ENCODE measurements at places on chromosomes 3 and 15.

DNA sequence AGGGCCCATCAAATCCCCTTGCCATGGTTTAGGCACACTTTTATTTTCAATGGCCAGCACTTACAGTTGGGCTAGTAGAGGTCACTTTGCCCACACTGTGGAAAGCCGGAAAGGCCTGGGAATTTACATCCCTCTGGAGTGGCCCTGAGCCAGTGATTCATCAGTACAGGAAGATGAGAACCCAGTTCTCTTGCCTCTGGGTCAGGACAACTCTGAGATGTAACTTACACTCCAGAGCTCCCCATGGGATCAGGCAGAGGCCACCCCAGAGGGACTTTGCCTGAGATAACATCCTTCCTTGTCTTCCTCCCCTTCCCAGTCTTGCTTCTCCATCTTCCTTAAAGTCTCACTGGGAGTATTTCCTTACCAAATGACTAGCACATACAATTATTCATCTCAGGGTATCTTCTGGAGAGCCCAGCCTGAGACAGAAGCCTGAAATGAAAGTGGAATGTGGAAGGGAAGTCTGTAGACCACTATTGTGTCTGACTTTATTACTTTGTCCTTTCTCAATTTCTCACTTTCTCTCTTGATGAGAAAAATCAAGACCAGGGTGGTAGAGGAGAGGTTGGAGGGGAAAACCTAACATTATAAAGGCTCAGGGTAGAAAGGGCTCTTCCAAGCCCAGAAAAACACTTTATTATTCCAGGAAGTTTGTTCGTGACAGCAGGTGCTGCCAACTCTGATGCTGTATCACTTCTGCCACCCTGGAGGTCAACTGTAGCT, 220.8 kb downstream of the ZNF621 start:
- DNase-seq = no peak

DNA sequence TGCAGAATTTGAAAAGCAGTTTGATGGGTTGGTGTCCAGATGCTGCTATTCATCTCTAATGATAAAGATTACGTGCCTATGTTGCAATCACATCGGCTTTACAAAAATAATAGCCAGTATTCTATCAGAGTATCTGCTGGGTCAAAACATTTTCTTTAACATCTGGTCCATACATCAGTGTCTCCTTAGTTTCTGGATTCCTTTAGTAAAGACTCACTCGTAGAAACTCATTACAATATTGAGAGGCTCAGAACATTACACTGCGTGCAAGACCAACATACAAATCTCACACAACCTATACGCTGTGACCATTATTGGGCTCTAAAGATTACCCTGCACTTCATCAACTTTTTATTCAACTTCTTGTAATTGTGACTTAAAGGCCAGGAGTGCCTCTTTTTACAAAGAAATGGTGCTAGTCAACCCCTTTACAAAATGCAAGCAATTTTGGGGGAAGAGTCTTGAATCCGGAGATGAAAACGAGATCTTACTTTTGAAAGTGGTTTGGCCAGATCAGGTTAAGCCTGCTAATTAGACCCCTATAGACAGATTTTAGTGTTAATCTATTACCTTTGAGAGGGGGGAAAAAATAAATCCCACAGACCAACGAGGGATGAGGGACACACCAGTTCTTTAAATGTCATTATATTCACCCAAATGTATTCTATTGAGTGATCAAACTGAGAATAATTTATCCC, 2.9 kb downstream of the TRA2B start:
- no peak for DNase-seq

- no peak for DNase-seq
These were observed 14.7 kb downstream of the PPARG start for GRCh38 chr3:12303534-12303933.

DNA sequence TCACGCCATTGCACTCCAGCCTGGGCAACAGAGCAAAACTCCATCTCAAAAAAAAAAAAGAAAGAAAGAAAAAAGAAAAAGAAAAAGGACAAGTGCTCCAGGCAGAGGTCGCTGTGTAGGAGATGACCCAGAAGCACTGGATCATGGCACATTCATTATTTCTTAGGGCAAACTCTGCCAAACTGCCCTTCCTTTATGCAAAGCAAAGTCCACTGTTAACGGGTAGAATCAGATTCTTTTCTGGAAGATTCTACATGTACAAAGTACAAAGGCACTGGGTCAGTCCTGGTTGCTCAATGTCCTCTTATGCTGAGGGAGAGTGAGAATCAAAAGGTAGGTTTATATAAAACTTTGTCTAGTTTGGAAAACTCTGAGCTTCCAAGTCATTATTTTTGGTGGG, 144.9 kb downstream of the FEZF2 start:
- DNase-seq = no peak

Data from hippocampal formation (tissue), 2 donors.